ENCODE measurements at places on chromosomes 1 and 21.
A peak's percentile ranks its signal among the peaks of the same experiment; 100 is the strongest.

GRCh38 chr1:234270093-234270492 lies 103.2 kb upstream of the COA6 start:
- no peak for DNase-seq

DNA sequence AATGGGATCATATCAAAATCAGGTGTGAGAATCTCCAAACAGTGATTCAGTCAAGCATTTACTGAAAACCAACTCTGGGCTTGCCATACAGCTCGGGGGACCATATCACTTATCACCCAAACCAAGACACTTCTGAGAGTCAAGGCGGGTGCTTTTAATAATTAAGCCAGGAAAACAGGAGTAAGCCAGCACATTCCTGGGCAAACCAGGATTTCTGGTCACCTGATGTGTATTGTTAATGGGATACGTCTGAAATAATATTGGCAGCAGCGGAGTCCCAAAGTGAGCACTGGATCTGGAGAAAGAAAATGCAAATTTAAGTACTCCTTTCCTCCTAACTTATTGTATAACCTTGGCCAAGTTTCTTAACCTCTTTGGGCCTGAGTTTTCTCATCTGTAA lies 17.6 kb downstream of the OSCP1 start:
- DNase-seq, result no peak

DNA sequence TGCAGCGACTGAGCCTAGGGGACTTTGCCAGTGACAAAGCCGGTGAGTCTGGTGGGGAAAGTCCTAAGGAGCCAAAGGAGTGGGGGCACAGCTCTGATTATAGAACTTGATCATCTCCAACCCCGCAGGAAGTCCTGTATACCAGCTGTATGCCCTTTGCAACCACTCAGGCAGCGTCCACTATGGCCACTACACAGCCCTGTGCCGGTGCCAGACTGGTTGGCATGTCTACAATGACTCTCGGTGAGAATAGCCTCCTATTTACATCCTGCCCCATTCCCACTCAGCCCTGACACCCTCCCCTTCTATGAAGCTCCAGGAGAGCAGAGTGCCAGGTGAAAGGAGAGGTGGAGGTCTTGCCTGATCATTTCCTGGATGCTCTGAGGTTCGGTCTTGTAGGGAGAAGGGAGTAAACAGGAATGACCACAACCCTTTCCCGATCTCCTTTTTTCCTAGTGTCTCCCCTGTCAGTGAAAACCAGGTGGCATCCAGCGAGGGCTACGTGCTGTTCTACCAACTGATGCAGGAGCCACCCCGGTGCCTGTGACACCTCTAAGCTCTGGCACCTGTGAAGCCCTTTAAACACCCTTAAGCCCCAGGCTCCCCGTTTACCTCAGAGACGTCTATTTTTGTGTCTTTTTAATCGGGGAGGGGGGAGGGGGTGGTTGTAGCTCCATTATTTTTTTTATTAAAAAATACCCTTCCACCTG lies 1.2 kb upstream of the PPOX start:
- DNase-seq, result no peak

DNA sequence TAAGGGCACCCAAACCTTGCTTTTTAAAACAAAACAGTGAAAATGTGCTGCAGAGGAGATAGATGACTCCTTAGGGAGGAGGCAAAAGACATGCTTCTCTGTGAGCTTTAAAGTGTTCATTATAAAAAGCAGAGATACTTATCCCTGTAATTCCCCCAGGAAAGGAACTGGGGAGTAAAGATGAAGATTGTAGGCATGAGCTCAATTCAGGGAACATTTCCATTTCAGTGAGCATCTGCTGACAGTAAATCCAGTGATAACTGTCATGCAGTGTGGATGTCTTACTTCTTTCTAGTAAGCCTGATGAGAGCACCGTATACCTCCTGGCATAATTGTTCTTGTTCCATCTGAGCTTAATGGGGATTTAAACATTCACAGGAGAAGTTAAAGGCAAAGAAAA lies 1296.5 kb downstream of the MRPL39 start:
- no peak for DNase-seq

DNA sequence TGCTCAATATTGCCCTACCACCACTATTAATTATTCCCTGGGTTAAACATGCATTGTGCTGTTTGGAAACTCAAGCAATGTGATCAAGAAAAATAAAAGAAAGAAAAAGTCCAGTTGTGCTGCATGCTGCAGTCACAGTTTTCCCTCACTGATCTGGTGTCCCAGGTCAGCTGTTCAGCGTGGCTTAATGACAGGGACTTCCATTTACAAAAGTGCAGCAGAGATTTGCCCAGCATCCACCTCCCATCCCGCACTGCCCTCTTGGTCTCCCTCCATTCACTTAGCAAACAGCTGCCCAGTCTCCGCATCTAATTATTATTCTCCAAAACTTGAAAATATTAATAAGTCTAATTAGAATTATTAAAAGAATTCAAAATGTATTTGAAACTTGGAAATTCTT lies 2.0 kb upstream of the OR2T4 start:
- no peak for DNase-seq

- no peak for DNase-seq
These were observed 127.3 kb upstream of the POU3F1 start for GRCh38 chr1:38173848-38174247.

DNA sequence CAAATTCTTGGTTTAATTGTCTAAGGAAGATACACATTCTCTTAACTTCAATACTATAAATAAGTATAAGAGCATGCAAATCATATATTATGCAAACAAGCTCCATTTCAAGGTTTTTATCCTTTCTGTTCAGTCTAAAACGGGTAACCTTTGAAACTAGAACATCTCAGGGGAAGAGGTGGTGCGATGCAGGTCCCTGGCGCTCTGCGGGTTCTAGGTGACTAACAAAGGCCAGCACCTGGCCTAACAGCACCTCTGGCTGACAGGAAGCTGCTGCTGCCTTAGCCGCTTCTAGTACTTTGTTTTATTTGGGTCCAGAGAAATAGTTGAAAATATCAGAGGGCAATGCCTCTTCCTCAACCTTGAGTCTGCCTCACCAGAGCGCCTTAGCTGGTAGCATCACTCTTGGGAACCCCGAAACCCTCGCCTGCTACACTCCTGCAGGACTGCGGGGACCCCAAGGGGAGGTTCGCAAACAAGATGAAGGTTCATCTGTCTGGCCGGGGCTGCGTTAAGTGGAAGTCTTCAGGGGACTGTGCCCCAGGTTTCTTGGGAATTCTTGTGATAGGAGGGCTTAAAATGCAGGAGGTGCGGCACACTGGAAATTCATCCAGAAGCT lies 45.5 kb downstream of the PRDM15 start:
- DNase-seq, result no peak

- DNase-seq, result no peak
These were observed 52.0 kb upstream of the COL11A1 start for GRCh38 chr1:103160281-103160680.

GRCh38 chr21:31872452-31873274 lies at the start of gene HUNK:
TSS of gene HUNK (plus strand) at chr21:31873020. CDS start at chr21:31873675, 655 bp downstream.
- peak; percentile 86 for DNase-seq

GRCh38 chr1:46806196-46807020 lies 7.6 kb downstream of the CYP4B1 start:
- no peak for DNase-seq

- no peak for DNase-seq
These were observed 12.5 kb downstream of the SDC3 start for GRCh38 chr1:30895944-30896660.

GRCh38 chr1:23577056-23578004 lies 18.0 kb upstream of the ID3 start:
- no peak for DNase-seq

DNA sequence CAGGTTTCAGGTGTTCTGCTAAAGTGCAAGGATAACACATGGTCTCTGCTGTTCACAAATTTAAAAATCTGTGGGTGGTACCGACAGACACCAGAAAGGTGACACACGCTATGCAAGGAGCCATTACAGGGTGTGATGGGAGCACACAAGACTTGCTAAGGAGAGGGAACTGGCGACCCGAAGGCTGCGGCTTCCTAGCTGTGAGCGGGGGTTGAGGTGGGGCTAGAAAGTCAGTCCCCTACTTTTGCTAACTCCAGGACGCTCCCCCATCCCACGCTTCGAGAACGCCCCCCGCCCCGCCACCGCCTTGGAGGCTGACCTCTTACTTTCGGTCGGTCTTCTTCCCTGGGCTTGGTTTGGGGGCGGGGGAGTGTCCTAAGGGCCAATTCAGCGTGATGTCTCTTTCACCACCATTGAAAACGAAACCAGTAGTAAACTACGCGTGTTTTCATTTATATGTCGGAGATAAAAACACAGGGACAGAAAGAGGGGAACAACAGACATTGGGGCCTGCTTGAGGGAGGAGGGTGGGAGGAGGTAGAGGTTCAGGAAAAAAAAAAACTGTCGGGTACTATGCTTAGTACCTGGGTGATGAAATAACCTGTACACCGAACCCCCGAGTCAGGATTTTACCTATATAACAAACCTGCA lies 1.1 kb downstream of the CKS1B start:
- DNase-seq, result no peak

- no peak for DNase-seq
These were observed 73.9 kb downstream of the GLUL start for GRCh38 chr1:182317611-182318161.

GRCh38 chr1:22326931-22327330 lies 124.7 kb upstream of the ZBTB40 start:
- DNase-seq, result peak; percentile 55

- no peak for DNase-seq
These were observed 553 bp downstream of the PTGER3 start for GRCh38 chr1:71046891-71047634.

GRCh38 chr1:186700722-186701121 lies 20.5 kb upstream of the PTGS2 start:
- DNase-seq, result no peak

GRCh38 chr1:200364091-200364759 lies 45.6 kb downstream of the ZNF281 start:
- DNase-seq, result no peak

DNA sequence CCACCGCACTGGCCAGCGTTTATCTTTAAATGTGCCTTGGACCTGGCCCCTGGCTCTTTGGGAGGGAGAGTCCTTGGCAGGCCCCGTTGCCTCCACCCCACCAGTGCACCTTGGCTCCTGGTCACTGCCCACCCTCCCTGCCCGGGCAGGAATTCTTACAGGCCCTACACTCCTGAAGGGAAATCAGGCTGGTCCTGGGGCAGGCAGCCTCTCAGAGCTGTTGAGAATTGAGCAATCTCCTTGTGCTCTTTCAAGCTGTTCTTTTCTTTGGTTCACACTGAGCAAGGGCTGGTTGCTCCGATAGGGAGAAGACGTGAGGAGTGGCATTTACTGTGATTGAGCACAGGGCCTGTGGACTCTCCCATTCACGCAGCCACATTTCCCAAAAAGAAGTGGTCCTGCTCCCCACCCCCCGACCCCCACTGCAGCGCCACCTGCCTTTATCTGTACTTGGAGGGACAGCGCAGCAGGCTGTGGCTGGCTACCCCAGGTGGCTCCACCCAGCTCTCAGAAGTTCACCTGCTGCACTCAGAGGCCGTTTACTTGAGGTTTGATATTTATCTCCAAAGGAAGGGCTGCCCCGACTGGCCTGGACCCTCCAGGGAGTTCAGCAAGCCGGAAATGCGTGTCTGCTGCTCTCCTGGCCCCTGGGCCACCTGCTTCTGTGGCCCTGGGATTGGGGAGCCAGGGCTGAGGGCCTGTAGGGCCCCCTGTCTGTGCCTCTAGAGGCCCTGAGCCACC lies 47.8 kb downstream of the SKI start:
- no peak for DNase-seq

DNA sequence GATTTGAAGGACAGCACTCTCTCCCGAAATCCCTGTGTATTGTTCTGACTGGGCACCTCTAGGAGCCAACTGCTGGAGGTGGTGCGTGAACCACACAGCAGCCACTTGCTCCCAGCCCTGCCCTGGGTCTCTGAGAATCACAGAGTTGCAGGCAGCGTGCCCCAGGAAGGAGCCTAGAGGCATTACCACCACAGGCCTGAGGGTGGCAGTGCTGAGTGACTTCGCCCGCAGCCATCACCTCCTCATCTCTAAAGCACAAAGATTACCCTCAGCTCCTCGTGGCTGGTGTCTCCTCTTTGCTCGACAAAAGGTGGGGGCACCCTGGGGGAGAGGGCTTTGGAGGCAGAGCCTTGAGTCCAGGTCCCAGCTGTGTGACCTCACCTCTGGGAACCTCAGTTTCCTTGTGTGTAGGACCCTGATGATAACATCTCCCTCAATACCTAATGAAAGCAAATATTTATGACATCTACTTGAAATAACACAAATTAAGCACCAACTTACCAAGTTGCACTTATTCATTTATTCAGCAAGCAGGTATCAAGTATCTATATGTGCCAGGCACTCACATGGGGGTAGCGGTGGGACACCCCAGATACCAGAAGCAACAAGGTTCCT lies 86.3 kb downstream of the VWA5B1 start:
- DNase-seq, result no peak

DNA sequence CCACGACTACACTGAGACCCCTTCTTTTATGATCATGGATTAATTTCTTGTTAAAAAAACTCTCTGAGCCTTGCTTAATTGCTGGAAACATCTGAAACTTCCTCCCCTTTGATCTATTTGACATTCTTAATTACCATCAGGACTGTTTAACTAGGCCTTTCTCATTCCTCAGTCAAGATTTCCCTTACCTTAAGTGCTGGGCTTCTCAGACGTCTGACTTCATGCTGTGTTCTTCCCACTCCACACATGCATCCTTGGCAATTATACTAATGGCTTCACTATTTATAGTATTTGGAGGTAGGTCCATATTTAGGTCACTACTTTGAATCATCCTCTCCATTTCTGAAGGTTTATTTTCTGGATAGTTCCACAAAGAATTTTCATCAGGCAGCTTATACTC lies 341.3 kb upstream of the TMPRSS15 start:
- no peak for DNase-seq

DNA sequence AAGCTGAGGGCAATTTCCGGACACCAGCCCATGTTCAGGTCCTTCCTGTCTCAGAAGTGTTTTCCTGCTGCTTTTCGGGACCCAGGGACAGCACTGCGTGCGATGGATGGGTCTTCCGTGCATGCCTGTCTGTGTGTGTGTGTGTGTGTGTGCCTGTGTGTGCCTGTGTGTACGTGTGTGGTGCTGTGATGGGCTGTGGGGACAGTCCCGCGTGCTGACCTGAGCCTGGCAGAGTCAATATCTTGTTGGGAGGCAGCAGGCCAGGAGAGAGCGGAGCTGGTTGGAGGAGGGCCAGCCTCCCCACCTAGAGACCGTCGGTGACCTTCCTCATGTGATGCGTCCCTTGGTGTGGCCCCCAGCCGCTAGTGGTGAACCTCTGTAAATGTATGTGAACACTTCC lies 13.7 kb downstream of the SKI start:
- DNase-seq, result no peak

DNA sequence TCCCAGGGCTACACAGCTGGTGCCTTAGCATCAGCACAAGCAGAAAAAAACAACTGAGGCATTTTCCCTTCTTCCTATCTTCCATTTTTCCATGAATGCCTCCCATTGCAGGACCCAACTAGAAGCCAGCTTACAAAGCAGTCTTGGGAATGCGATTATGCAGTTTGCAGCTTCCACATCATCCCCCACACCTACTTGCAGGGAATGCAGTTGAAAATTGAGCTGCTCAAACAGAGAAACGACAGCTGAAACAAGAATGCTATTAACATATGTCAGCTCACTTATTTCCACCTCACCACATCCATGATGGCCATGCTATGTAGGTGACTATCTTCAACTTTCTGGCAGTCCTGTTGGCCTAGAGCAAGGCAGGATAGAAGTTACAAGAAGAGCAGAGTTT lies 150.6 kb upstream of the KCTD3 start:
- no peak for DNase-seq
